Smooth muscle cell of the umbilical artery (primary cell): ENCODE measurements at places on chromosomes 16 and 17. TPM values are rescaled to one million over a fixed set of nuclear protein-coding genes. Genes with fewer than 3 reads are reported as not detected.

The TM4SF5 gene
- total RNA-seq = not detected in 2 replicates

The CDH5 gene
- total RNA-seq = 0.42 and 0.59 TPM in 2 replicates

The ERI2 gene
- total RNA-seq = 19.6 and 43.5 TPM in 2 replicates

The CACNA1H gene
- total RNA-seq = 1.2 and 3.0 TPM in 2 replicates

The TCAP gene
- total RNA-seq = 0.30 and 0.60 TPM in 2 replicates

The C17orf67 gene
- 0.59 and 0.78 TPM in 2 replicates for total RNA-seq

The ANKS4B gene
- total RNA-seq = not detected in 2 replicates

The DLG4 gene
- 28.8 and 39.5 TPM in 2 replicates for total RNA-seq

The KRT31 gene
- total RNA-seq = not detected in 2 replicates

The KRTAP1-1 gene
- not detected in 2 replicates for total RNA-seq

The CA7 gene
- total RNA-seq = not detected in 2 replicates

The HP gene
- not detected in 2 replicates for total RNA-seq

The ITGB3 gene
- total RNA-seq = 75.4 and 88.1 TPM in 2 replicates

The PFAS gene
- 14.3 and 26.4 TPM in 2 replicates for total RNA-seq

The FOXL1 gene
- total RNA-seq = 1.8 and 4.8 TPM in 2 replicates

The KCNJ2 gene
- 0.59 and 0.92 TPM in 2 replicates for total RNA-seq

The TBC1D26 gene
- under 0.01 and 0.18 TPM in 2 replicates for total RNA-seq

The XYLT1 gene
- total RNA-seq = 83.9 and 109 TPM in 2 replicates

The HYDIN gene
- total RNA-seq = 0.18 and 0.30 TPM in 2 replicates

The RHBDL3 gene
- under 0.01 TPM in 2 replicates for total RNA-seq

The AOC3 gene
- 0.14 and 0.30 TPM in 2 replicates for total RNA-seq

The SBK1 gene
- total RNA-seq = 0.05 TPM in 1 of 2 replicates, not detected in the other

The ORC6 gene
- 2.4 and 10.2 TPM in 2 replicates for total RNA-seq

The MRM1 gene
- 7.2 and 7.4 TPM in 2 replicates for total RNA-seq

The IKZF3 gene
- not detected in 2 replicates for total RNA-seq

The SLC35G6 gene
- total RNA-seq = not detected in 2 replicates

The HAP1 gene
- total RNA-seq = 0.18 TPM in 1 of 2 replicates, not detected in the other

The ADORA2B gene
- 14.2 and 18.4 TPM in 2 replicates for total RNA-seq

The ATP2C2 gene
- total RNA-seq = not detected in 2 replicates

The NLRC3 gene
- under 0.01 TPM in 2 replicates for total RNA-seq

The TMC7 gene
- total RNA-seq = 0.59 and 0.69 TPM in 2 replicates

The USP6 gene
- total RNA-seq = under 0.01 and 0.05 TPM in 2 replicates

The MGAT5B gene
- total RNA-seq = 0.89 and 1.4 TPM in 2 replicates

The STX1B gene
- total RNA-seq = 0.59 and 2.8 TPM in 2 replicates

The HBA1 gene
- total RNA-seq = not detected in 2 replicates

The OTOP3 gene
- total RNA-seq = not detected in 2 replicates
